ENCODE measurements at places on chromosomes 7 and 10.

- DNase-seq, result no peak
Observed at GRCh38 chr10:88232029-88232895, 350.9 kb downstream of the RNLS start.

- no peak for DNase-seq
Observed at GRCh38 chr7:26329520-26330255, 38.0 kb downstream of the SNX10 start.

GRCh38 chr7:104371216-104371979, 43.0 kb downstream of the LHFPL3 start:
- DNase-seq, result no peak

- DNase-seq, result no peak
Observed at GRCh38 chr7:158534598-158534997, 53.0 kb downstream of the PTPRN2 start.

- DNase-seq, result no peak
Observed at GRCh38 chr7:97285348-97285747, 167.8 kb downstream of the SDHAF3 start.

DNA sequence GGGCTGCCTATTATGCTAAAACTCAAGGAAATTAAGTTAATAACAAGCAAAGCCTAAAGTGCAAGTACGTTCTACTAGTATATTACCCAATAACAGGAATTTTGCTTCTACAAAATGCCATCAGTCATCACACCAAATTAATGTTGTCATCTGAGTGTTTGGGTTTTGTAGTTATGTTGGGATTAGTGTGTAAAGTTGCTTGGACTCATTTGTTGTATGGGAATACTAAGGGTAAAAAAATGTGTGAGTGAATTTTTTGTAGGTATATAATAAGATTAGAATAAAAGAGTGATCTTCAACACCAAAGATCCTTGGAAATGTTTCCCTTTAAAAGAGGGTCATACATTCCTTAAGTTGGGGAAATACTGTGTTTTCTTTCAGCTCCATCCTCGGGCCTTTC, 38.6 kb downstream of the NRP1 start:
- DNase-seq, result no peak

- no peak for DNase-seq
Observed at GRCh38 chr10:107671960-107672359, 507.5 kb upstream of the SORCS1 start.

DNA sequence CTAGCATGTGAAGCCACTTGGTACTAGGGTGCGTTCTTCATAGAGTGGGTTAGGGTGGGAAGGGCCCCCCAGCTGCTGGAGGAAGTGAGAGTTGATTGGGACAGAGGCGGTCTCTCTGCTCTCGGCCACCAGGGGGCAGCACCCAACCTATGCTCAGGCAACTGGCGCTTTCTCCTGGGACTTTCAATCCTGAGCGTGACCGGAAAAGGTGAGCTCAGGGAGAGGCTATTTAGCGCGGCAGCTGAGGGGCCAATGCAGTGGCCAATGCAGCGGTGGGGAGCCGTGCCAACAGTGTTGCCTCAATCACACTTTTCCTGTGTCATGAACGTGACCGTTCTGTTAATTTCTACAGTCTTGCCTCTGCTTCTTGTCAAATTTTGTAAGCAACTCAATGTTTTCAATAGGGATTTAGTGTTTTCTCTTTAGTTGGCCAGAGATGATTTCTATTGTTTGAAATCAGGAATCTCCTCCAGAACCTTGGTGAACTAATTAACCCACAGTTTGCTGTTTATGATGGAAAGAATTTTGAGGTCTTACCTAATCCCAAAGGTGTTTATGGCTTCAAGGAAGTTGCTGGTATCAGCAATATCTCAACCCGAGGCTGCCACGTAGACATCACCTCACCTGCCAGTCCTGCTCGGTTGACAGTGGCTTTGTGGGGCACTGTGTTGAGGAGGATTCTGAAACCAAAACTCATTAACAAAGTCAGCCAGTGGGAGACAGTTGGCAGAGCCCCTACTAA, 67.9 kb upstream of the PDZD8 start:
- DNase-seq, result peak; percentile 38

DNA sequence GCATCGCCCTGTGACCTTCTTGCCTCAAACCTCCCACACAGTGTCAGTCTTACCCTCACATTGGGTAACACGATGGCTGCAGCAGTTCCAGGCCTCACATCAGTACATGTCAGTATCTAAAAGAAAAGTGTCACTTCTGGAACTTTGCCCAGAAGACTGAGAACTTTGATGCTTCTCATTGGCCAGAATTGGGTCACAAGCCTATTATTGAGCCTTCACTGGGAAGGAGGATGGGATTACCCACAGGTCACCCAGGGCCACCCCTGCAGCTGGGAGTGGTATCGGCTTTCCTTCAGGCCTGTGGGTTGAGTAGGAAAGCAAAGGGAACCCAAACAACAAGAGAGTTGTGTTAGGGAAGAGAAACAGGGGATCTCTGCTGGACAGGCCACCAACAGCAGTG, 111.5 kb downstream of the NPY start:
- no peak for DNase-seq

DNA sequence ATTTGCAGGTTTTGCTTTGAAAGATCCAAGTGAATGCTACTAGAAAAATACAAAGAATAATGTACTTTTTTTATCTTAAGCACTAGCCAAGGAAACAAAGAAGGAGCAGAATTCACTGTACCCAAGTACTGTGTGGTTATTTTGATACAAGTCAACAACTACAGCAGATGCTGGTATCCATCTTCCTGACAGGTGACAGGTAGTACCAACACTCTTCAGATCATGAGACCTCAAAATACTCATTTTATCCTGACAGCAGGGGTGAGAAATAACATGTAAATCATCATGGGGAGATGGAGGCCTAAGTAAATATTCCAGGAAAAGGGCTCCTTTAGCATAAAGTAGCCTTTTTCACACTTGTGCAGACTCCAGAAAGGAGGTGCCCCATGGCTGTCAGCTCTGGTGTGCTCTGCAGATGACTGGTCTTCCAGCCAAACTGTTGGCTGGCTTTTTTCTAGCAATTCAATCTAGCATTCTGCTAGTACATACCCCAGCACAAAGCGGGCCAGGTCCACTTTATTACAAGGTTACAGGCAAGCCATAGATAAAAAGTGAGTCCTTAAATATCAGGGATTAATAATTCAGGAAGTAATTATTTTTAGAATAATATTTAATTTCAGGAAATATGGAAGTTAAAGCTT, 90.4 kb downstream of the PDE1C start:
- no peak for DNase-seq

GRCh38 chr7:90692396-90692795, 96.3 kb downstream of the CDK14 start:
- DNase-seq, result no peak

DNA sequence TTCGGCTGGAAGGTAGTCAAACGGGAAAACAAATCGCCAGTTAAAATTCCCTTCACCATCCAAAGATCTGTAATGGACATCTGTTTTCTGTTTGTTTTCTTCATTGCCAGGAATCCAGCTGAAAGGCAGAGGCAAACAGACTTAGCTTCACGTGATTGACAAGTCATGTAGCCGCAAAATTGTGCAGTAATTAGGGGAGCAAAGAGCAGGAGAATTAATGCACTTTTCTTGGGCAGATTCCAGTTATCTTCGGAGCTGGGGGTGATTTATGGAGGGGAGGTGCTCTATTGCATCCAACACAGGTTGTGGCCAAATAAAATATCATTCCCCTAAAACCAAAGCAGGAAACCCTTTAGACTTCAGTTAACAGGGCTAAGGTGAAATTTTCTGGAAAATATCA, 162.2 kb downstream of the MYOF start:
- DNase-seq, result no peak

DNA sequence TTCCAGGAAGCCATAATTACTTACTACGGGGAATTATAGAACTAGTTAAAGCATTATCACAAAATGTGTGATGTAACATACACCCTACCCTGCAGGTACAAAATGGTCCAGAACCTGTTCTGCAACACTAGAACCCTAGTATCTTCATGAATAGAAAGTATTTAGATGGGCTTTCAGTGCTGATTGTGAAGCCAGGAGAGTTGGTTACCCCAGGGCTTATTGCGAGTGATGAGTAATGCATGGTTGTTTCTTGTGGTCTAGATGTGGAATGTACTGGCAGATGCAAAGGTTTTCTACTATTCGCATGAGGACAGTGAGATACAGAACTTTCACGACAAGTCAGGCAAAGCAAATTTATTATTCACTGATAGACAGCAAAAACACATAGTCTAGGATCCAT, 33.6 kb upstream of the AGR3 start:
- DNase-seq, result no peak

- DNase-seq, result no peak
Observed at GRCh38 chr10:103829838-103830465, 25.4 kb downstream of the SH3PXD2A start.

- DNase-seq, result no peak
Observed at GRCh38 chr10:97042716-97043562, 142.8 kb downstream of the SLIT1 start.

DNA sequence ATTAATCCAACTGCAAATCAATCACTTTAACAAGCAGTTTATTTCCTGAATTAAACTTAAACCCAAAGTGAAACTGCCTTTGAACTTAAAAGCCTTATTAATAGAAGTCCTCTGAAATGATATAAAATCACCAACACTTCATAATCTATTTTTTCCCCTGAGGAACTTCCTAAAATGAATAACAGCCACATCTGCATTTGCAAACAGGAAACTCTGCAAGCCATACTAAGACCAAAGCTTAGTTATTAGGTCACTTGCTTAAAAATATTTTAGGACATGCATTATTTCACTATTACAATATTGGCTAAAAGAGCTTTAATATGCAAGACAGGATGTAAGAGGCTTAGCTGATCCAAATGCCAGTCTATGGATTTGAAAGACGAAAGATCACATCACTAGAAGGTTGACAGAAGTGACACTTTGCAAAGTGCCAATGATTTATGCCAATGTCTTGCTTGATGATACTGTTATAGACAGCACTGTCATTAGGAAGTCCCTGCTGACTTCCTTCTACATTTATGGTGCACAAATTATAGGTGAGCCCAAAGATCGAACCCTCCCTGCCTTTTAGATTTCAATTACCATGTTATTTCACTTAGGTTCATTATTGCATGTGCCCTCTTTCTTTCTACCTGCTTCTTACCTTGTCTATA, 99.9 kb upstream of the SKAP2 start:
- DNase-seq, result no peak

DNA sequence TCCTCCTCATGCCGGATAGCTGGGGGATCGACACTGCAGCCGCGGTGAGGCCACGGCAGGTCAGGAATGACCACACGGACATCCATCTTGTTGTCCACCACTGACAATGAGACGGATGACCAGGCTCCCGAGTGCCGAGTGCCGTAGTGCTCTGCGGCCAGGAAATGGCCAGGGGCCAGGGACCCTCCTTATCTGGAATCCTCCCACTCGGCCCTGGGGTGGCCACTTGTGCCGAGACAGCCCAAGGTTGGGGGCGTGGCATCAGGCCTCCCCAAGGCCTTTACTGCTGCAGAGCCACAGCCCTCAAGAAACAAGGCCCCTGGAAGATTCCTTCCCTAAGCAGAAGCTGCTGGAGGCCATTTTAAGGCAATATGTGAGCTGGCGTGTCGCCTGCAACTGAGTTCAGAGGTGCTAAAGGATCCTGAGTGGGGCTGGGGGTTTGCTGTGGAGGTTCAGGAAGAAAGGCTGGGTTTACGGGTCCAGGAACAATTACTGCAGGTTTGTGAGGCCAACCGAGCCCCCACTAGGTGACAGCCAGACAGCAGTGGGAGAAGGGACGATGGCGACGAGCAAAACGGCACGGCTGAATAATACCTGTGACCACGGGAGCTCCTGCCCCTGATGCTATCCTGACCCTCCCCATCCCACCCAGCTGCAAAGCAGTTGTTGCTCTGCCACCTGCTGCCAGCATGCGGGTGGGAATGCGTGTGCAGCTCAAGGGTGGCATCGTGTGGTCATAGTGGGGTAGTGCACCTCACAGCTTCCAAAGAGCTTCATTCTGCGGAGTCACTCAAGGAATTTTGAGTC, 31.6 kb upstream of the LEP start:
- peak; percentile 52 for DNase-seq

DNA sequence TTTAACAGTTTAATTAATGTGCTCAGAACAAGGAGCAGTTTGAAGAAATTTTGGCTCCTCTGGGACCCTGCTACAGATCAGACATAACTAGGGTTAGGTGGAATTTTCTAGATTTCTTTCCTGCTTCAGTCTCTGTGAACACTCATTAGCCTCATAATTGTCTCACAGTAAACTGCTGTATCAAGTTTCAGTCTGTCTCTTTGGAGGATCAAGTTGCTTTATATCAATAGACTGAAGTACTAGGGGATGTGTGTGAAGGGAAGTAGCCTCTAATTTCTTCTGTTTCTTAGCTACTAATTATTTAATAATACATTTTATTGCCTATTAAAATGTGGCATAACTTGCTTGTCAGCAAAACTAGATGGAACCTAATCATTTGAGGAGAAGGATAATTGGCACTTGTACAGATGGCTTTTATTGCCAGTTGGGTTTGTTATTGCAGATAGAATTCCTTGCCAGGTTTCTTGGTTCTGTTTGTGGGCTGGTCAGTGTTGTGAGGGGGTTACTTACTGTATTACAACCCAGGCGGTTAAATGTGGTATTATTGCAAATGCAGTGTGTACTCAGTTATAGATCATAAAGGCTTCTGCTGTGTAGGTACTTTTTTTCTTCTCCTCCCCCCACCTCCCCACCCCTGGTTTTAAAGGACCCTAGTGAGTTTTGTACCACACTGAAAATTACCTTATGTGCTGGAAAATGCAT, 758.0 kb downstream of the AUTS2 start:
- no peak for DNase-seq

DNA sequence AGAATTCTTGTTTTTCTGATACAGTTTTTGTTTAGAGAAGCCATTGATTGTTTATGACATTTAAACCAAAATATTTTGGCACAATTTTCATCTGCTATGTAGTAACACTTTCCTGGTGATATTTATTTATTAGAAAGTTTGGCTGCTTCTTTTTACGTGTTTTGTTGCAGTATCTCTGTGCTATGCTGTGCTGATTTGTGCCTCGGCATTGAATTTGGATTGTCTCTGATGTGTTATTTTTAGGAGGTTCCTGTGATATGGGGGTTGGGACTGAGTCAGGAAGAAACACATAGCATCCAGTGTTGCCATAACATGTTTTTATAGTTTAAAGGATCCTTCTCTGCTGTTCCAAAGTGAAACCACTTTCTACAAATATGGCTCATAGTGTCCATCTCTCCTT, 1197.7 kb upstream of the LRRN3 start:
- DNase-seq, result no peak
